IMR-90 (cell line): ENCODE measurements at places on chromosomes 7 and 10.
A peak's percentile ranks its signal among the peaks of the same experiment; 100 is the strongest.

DNA sequence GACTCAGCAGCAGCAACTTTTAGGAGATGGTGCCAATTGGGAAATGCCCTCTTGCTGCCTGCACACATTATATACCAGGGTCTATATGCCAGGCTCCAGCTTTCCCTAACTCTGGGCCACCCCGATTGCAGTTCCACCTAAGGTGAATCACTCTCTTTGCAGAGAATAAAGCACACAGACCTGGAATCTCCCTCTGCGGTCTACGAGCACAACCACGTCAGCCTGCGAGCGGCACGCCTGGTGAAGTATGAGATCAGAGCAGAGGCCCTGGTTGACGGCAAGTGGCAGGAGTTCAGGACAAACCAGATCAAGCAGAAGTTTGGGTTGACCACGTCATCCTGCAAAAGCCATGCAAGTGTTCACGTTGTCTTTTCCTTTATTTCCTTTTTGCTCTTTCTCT lies 38.2 kb upstream of the PLEKHA1 start:
- no peak for DNase-seq

DNA sequence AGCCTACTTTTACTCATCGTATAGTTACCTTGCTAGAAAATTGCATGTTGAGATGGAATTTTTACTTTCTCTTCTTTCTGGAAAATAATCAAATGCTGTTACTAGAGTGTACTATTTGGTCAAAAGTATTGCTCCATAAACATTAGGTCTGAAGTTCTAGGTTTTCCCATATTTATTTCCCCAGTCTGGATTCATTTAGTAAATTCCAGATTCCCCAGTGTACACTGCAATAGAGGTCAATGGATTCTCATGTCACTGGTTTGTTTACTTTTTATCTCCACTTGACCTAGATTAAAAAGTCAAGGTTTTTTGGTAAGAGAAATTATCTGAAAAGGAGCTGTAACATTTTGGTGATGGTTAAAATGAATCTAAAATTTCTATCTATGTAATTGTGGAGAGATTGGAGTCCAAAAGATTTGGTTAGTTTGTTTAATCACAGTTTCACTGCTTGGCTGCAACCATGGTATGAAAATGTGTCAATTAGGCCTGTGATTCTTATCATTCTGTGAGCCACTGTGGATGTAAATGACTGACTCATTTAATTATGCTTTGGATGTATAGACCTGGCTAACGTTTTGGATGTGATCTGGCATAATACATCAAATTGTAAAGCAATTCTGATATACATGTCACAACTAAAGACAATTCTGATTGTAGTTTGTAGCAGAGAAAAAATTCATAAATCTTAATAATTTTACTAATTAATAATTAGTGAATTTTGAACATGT lies 32.7 kb upstream of the STEAP4 start:
- DNase-seq: no peak

GRCh38 chr10:71981015-71981875 lies 17.1 kb downstream of the CHST3 start:
- no peak for DNase-seq

- DNase-seq: peak; percentile 49
Observed at GRCh38 chr7:4775848-4776623, 613 bp downstream of the AP5Z1 start.

DNA sequence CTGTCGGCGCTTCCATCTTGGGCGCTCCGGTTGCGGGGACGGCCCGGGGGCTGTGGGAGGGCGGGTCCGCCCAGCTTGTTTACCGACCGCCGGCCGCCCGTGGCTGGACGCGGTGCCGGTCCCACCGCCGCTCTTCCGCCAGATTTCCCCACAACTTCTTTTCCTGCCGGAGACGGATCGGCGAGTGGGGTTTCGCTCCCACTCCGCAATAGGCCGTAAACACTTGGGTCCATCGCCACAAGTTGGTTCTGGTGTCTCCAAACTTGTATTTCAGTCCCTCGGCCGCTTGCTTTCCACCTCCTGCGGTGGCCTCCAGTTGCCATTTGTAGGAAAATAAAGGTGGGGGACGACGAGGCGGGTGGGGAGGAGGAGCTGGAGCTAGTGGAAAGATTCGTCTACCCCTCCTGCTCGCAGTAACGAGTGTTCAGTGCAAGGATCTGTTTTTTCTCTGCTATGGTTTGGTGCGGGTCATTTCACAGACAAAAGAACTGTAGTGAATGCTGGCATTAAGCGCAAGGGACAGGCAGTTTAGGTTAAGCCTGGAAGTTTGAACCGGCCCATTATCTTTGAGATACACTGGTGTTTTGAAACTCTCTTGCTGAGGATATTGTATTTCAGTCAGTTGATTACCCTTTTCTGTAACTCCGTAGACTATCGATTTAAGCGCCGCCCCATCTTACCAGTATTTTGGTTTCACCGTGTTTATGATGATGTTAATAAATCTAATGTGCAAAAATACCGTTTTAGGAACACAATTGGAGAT lies 24.3 kb upstream of the ZRANB1 start:
- peak; percentile 33 for DNase-seq

GRCh38 chr10:124303662-124304418 lies 114.9 kb downstream of the OAT start:
- DNase-seq: no peak

DNA sequence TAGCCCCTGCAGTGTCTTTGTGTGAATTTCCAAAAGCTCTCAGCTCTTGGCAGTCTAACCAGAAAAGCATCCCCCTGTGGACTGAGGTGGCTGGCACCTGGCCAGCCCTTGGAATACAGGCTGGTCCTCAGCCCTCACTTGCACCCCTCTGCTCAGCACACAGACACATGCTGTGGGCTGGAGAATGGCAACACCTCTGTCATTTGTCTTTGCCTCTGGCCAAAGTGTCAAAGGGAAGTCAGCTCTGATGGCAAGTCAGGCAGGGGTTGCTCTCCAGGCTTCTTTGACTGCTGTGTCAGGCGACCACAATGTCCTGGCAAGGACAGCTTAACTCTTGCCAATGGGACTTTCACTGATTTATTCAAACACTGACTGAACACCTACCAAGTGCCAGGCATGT lies 724.8 kb downstream of the INHBA start:
- DNase-seq: no peak

DNA sequence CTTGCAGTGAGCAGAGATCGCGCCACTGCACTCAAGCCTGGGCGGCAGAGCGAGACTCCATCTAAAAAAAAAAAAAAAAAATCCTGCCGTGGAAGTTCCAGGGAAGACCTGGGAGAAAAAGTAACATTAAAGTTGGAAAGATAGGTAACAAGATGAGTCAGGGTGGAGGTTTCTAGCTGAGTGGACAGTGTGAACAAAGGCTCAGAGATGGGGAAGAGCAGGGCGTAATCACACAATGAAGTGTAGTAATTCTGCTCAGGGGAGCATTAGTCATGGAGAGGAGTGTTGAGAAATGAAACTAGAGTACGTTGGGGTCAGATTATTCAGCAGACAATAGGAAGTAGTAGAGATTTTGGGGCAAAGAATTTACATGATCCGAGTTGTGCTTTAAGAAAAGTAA lies 21.6 kb upstream of the WASL start:
- no peak for DNase-seq

GRCh38 chr7:36810032-36810431 lies 85.7 kb upstream of the AOAH start:
- no peak for DNase-seq

GRCh38 chr10:126854726-126855495 lies 50.3 kb upstream of the DOCK1 start:
- no peak for DNase-seq

DNA sequence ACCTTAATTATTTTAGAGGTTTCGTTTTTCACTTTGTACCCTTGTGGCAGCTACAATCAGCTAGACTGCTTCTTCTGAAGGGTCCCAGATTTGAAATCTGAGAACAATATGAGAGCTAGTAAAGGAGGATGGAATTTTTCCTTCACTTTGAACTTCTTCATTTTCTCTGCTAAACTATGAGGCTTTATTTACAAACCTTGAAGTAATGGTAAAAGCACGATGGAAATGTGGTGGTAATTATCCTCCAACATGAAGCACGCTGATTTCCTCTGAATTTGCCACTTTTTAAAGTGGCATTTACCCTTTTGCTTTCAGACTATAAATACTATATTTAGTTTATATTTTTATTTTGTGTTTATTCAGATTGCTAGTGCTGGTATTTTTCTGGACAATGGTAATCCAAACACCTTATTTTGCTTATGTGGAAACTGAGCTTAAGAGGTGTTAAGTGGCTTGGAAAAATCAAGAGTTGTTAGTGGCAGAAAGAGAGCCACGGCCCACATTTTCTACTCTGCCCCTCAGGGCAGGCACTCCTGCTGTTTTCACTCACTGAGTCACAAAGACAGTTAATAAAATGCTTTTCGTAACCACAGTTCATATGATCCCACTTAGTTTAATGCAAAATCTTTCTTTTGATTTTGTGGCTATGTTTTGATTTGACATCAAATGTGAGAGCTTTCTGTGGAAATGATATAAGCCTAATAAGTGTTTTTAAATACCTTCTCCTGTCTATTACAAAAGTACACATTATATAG lies 2.7 kb downstream of the SSMEM1 start:
- DNase-seq: peak; percentile 22

DNA sequence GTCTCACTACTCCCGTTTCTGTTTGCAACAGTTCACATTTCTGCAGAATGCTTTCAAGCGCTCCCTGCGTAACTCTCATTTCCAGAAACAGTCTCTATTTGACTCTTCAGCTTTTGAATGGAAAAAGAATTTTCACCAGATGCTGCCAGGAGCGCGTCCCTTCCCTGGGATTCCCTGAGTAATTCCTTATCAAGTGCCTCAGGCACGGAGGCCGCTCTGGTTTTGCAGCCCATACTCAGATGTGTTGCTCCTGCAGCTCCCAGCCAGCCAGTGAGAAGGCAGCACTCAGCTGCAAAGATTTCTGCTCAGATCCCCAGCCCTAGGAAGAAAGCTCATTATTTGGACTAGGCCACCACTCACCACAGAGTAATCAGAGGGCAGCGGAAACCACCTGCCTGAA lies 161.1 kb upstream of the CHST15 start:
- DNase-seq: no peak

DNA sequence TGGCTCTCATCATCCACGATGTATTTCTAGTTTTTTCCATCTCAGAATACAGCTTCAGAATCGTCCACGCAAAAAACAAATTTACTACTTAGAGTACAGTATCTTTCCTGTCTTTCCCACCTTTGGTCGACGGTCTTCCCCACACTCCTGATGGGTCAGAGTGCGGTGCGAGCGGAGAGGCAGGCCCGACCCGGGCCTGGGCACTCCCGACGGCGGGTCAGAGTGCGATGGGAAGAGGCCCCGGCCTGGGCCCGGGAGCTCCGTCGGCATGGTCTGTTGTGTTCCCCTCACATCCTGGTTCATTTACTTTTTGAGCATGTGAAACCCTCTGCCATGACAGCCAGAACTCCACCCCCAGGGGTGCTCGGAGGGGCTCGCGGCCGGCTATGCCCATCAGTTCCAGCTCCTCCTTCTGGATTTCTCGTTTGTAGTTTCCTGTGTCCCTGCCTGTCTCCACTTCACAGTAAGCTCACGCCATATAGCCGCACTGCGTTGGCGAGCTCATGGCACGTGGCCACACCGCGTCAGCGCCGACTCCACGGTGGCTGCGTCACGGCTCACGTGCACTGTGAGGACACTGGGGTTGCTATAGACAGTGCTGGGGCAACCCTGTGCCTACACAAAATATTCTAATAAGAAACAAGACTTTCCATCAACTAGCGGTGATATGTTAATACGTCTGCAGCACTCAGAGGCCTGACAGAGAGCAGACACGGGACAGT lies 7.8 kb downstream of the COX19 start:
- no peak for DNase-seq

DNA sequence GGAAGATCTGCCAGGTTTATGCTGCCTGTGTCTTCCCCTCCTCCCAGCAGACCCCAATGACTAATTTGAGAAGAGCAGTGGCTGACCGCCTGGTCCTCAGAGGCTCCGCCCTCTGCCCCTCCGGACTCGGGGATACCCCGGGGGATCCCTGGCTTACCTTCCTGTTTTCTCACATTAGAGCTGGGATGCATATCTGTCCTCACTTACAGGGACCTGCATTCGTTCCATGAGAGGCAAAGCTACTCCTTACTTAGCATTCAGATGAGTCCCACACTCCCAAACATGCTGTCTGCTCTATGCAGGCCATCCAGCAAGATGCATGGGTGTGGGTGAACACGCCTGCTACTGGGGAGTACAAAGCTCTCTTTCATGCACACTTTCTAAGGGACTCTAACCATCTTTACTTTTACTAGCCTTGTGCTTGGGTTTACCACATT lies 24.0 kb downstream of the VOPP1 start:
- DNase-seq: no peak

DNA sequence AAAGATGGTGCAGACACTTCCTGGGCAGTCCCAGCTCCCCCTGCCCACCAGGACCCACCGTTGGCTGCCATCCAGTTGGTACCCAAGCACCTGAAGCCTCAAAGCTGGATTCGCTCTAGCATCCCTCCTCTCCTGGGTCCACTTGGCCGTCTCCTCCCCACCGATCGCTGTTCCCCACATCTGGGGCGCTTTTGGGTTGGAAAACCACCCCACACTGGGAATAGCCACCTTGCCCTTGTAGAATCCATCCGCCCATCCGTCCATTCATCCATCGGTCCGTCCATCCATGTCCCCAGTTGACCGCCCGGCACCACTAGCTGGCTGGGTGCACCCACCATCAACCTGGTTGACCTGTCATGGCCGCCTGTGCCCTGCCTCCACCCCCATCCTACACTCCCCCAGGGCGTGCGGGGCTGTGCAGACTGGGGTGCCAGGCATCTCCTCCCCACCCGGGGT lies 14.5 kb upstream of the LIMK1 start:
- DNase-seq: no peak

GRCh38 chr10:103062854-103063590 lies 130.1 kb downstream of the NT5C2 start:
- no peak for DNase-seq

DNA sequence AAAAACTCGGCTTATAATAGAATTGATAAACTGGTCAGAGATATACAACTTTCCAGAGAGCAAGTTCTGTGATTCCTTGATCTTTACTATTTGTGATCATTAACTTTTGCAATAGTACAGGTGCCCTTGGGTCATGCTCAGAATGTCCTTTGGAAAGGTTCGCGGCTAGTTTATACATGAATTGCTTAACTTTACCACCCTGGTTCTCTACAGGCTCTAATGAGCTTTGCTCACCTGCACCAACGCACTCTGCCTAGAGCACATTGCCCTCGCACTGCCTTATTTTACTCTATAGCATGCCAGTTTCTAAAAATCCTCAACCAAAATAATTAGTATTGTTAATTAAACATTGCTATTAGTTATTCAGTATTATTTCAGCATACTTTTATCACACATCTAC lies 931.2 kb upstream of the KCND2 start:
- DNase-seq: no peak

- peak; percentile 58 for DNase-seq
Observed at GRCh38 chr10:48658243-48658974, 26.3 kb upstream of the WDFY4 start.

DNA sequence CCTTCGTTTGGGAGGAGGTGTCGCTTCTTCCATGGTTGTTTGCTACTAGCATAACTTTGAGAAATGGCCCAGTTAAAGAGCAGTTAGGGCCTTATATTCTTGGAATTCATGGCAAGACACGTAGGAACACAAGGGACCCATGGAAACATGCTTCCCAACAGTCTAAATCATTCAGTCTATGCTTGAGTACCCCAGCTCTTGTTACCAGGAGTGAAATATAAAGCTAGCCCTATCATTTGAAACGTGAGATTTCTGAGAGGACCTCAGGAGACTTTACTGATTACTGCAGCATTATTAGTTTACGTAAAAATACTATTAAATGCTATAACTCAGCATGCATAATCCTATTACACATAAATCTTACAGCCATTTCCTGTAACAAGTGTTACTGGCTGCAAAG lies 328.6 kb upstream of the CDC14C start:
- DNase-seq: no peak

- peak; percentile 74 for DNase-seq
Observed at GRCh38 chr10:63429281-63429680, 36.5 kb downstream of the JMJD1C start.
